ENCODE measurements at places on chromosomes 7 and 10.

GRCh38 chr7:94540428-94540827 is 30.8 kb downstream of the CASD1 start:
- DNase-seq: no peak

DNA sequence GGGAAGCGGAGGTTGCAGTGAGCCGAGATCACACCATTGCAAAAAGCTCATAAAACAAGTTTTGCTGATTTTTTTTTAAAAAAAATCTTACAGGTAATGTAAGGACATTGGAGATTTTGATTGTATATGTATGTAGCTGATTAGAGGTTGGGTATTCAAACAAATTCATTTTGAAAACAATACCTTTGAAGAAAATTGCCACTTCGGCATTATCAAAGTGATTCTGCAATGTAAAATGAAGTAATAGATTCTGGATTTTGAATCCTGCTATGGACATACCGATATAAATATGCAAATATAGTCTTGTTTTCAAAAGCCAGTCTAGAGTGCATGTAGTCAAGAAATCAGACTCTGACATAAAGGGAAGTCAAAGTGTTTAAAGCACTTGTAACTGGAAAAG is 12.4 kb upstream of the IGF2BP3 start:
- DNase-seq: no peak

DNA sequence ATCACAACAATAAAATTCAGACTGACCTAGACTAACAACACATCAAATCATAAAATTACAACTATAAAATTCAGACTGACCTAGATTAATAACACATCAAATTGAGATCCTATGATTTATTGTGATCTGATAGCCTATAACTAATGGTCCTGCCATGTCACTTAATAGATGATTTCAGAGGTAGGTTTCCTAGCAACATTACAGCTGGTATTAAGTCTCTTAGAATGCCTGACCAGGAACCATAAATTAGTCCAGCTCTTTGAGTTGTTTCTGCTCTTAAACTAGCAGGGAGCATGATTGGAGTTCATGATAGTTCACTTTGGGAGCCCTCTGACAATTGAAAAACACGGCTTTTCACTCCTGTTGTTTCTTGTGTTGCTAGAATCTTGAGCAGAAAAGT is 318.9 kb downstream of the BMPER start:
- DNase-seq: no peak

DNA sequence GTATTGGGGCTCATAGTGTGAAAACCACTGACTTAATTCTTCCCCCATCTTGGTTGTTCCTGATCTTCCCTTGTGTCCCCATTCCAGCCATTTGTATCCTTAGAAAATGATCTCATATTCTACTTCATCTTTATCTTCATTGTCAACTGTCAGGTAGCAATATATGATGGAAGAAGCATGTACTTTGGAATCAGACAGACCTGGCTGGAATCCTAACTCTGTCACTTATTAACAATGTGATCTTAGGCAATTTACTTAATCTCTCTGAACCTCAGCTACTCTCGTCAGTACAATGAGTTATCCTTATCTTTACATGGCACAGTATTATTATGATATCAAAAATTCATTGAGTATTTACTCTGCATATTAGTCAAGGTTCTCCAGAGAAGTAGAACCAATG is 10.1 kb downstream of the CFTR start:
- no peak for DNase-seq

DNA sequence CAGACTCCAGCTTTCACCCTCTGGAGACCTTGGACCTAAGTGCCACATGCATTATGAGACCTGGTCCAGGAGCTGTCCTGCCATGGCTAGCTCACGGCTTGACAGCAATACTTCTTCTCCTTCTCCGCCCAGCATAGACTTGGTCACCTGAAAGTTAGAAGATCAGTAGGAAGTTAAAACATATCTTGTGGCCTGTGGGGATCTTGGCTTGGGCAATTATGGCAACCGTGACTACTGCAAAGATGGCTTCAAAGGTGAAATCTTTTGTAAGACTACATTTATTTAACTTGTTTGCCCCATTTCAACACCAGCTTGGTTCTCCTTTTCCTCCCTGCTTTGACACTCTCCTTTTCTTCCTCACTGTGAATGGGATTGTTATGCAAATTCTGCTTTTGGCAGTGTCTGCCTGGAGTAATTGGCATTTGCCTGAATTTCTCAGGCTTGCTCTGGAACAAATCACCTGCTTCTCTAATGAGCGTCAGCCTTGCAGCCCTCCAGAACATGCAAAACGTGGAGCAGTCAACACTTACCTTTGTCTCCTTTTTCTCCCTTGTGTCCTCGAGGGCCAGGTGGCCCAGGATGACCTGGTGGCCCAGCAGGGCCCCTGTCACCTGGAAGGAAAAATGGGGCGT is 53.4 kb downstream of the COL17A1 start:
- DNase-seq: no peak

DNA sequence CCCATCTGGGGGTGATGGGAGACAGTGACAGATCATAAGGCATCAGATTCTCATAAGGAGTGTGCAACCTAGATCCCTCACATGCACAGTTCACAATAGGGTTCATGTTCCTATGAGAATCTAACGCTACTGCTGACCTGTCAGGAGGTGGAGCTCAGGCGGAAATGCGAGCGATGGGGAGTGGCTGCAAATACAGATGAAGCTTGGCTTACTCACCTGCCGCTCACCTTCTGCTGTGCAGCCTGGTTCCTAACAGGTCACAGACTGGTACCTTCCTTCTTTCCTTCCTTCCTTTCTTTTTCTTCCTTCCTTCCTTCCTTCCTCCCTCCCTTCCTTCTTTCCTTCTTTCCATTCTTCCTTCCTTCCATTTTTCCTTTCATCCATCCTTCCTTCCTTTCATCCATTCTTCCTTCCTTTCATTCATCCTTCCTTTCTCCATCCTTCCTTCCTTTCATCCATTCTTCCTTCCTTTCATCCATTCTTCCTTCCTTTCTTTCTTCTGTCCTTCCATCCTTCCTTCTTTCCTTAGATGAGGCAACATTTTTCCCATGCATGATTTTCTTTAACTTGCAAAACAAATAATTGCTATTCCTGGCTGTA is 370.0 kb upstream of the AUTS2 start:
- no peak for DNase-seq

GRCh38 chr10:20034732-20035131 is 218.5 kb downstream of the PLXDC2 start:
- DNase-seq: no peak

- no peak for DNase-seq
Observed at GRCh38 chr7:100879685-100880261, 4.9 kb downstream of the SRRT start.

- no peak for DNase-seq
Observed at GRCh38 chr10:30037620-30038336, 21.6 kb downstream of the JCAD start.

DNA sequence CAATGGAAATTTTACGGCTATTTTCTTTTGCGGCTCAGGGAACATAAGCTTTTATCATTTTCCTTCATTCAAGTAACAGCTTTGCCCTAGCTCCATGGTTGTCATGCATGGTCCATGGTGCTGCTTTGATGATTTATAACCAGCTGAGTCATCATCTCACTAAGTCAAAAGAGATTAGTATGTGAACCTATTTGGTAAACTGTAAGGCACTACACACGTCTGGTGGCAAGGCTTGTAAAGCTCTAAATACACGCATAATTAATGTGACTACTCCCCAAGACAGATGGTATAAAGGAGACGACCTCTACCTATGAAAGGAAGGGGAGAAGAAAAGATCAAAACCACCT is 340.2 kb downstream of the KCNMA1 start:
- no peak for DNase-seq

GRCh38 chr7:143385891-143386781 is 5.0 kb downstream of the ZYX start:
- DNase-seq: no peak

DNA sequence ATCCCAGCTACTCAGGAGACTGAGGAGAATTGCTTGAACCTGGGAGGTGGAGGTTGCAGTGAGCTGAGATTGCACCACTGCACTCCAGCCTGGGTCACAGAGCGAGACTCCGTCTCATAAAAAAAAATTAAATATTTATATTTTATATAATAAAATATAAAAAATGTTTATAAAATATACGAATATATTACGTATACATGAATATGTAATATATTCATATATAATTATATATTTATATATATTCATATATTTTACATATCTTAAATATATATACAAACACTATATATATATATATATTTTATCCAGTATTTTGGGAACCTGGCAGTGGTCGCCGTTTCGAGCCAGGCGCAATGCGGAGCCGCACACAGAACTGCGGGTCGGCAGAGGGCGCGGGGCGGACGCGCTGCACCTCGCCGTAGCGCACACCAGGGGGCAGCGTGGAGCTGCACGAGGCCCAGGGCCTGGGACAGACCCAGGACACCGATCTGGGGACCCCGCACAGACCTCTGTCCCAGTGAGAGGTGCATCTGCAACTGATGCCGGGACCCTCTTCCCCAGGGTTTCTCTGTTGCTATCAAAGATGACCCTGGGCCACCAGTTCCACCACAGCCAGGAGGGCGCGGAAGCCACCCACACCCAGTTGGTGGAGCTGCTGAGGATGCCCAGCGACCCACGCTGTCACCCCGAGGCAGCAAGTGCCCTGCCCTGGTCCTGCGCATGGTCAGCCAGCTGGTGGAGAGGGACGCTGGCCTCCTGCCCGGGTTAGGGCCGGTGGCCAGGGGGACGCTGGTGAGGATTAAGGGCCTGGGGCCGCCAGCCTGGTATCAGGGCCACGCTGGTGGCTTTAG is 22.7 kb downstream of the AP5Z1 start:
- DNase-seq: no peak

GRCh38 chr10:92787557-92788152 is 60.7 kb upstream of the EXOC6 start:
- no peak for DNase-seq

GRCh38 chr10:43228783-43229207 is 38.1 kb downstream of the RASGEF1A start:
- DNase-seq: no peak

DNA sequence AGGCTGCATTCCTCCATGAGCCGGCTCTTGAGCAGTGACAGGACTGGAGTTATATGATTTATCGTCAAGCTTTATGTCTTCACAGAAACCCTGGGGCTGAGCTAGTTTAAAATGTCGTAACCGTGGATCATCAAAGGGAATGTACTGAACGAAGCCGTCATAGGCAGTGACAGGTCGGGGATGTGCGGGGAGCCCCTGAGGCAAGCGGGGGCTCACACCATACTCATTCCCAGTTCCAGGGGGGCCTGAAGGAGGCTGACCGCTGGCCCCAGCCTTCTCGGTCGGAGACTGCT is 30.7 kb downstream of the JCAD start:
- DNase-seq: no peak

- no peak for DNase-seq
Observed at GRCh38 chr10:30056281-30056680, 3.1 kb downstream of the JCAD start.

DNA sequence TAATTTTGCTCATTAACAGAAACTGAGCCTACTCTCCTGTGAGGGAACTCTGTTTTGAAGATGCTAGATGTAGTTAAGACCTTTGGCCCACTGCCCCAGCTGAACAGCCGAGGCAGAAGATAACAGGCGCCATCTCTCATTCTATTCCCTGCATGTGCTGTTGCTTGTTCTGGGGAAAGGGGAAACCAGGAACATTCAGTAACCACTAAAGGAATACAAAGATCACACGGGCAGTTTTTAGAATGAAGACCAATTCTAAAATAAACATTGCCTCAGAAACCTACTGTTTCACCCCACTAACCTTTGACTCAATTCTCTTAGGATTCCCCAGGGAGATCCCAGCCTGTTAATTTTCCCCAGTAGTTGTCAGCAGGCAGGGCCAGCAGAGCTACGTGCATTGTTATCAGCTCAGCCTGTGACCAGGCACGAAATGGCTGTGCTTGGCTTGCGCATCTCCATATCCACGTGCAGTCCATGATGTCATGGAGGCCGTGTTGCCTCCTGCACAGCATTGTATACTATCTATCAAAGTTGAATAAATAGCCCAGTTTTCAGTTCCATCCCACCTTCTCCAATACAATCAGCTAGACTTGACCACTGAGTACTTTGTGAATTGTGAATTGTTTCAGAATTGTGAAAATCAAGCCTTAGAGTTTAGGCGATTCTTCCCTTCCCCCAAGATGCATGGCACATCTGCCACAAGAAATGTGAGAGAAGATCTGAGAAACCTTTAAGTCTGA is 36.0 kb downstream of the ANK3 start:
- no peak for DNase-seq

- no peak for DNase-seq
Observed at GRCh38 chr10:7534480-7534852, 123.6 kb upstream of the SFMBT2 start.

GRCh38 chr10:113609704-113610108 is 54.1 kb downstream of the NRAP start:
- no peak for DNase-seq

GRCh38 chr10:55329796-55330195 is 528.8 kb upstream of the PCDH15 start:
- no peak for DNase-seq

- no peak for DNase-seq
Observed at GRCh38 chr10:77669892-77670291, 32.3 kb upstream of the KCNMA1 start.

DNA sequence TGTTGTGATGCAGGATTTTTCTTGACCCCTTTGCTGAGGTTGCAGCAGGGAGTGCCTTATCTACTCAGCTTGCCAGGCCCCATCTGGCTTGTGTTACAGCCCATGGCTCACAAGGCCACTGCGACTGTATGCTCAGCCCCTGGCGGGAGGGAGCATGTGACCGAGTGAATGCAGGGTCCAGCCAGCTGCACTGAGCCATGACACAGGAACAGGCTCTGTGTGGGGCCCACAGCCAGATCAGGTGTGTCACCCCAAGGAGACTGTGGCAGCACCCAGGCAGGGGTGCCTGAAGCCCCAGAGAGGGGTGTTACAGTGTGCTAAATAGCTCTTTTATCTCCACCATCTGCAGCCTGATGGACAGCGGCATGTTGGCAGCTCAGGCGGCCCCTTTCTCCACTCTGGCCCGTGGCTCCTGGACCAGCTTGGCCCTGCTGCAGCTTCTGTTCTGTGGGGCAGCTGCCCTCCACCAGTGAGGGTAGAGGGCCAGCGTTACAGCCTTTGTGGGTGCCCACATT is 2.6 kb upstream of the PCBD1 start:
- no peak for DNase-seq

All from NCI-H1436 treated with DMSO at 0.1 percent for 48 hours (cell line).